ENCODE measurements at places on chromosomes 4 and X.

DNA sequence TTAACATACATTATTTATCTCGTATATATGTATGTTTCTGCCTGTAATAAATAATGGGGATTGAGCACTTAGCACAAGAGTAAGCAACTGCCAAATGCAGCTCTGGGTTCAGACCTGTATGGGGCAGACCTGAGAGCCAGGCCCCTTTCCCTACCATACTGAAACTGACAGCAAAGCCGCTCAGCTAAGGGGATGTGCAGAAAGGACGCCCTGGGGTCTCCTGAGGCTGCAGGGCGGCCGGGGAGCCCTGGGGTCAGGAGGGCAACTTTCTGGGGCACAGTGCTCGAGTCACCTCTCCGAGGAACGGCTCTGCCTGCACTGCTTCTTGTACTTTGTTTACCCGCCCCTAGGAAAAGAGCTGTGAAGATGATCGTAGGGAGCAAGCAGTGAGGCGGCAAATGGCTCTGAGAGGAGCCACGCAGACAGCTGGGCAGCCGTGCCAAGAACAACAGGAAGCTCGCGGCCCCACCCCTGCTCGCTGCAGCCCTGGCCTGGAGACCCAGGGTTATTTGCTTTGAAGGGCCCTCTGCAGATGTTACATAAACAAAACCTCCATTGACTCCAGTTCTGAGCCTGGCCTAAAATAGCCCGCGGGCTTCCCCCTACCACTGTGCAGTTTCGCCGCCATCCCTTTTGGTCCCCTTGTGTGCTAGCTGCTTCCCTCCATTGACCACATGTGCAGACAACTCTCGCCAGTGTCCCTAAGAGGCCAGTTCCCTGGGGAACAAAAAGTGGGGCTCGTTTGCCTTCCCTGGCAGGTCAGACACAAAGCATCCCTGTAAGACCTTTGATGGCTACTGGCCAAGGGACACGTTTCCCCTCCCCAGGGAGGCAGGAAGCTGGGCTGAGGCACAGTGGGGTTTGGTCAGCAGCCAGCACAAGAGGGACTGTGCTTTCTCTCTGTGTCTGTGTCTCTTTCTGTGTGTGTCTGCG, 111.3 kb upstream of the LNX1 start:
- DNase-seq = peak; percentile 54

DNA sequence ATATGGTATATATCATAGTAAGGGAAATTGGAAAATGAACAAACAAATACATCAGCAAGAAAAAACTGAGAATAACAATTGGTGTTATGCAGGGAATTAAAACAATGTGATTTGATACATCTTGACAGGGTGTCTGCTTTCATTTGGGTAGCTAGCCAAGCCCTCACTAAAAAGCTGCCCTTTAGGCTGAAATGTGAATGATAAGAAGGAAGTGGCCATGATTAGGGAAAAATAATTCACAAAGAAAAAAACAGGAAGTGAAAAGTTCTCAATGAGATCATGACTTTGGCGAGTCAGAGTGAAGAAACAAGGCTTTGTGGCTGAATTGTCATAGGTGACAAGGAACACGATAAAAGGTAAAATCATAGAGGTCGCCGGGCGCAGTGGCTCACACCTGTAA, 675.8 kb upstream of the SLIT2 start:
- DNase-seq = peak; percentile 2

GRCh38 chr4:32658019-32658418, 1937.8 kb downstream of the PCDH7 start:
- DNase-seq = no peak

DNA sequence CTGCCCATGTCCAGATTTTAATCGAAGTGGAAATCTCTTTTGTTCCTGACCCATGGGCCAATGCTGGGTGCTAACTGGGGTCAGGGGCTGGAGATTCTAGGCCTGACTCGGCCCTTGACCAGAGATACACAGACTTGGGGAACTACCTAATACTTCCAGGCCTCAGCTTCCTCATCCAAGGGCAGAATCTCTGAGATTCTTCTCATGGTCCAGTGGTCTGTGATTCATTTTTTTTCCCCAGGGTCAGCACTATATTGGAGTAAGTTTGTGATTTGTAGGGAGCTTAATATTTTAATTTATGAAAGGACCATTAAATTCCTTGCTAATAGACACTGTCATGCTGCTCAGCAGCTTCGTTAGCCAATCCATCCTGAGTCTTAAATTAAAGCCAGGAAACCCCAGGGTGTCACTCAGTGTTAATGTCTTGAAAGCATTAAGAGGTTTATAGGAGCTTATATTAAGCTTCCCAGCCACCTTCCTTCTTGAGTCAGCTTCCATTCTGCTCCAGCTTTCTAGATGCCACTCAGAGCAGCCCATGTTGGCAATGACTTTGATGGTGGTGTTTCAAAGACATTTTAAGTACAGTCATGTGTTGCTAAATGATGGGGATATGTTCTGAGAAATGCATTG, 27.0 kb upstream of the PROM1 start:
- no peak for DNase-seq

DNA sequence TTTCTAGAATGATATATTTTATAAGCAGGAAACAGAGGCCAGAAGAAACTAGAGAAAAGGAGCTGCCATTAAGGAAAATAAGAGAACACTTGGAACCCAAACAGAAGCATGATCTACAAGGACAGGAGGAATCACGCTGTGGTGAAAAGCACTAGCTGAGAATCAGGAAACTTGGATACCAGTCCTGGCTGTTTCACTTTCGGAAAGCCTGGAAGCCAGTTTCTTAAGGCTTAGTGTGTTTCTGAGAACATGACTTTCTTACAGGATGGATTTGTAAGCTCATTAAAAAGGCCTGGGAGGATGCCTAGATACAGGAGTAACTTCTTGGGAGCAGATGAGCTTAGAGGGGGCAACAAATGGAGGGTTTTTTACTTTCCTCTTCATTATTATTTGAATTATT, 36.9 kb downstream of the TLL1 start:
- DNase-seq = no peak

DNA sequence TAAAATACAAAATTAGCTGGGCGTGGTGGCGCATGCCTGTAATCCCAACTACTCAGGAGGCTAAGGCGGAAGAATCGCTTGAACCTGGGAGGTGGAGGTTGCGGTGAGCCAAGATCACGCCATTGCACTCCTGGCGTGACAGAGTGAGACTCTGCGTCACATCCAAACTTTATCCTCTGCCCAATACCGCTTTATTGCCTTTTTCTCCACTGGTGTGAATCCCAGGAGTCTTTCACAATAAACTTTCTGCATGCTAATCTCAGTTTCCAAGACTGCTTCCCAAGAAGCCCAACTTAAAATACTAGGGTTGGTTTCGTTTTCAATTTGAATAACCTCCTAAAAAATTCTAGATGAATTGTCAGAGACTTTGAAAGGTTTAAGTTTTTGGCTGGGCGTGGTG, 27.2 kb upstream of the DHX15 start:
- DNase-seq = no peak

- no peak for DNase-seq
Observed at GRCh38 chrX:68659385-68659784, 11.9 kb downstream of the STARD8 start.

DNA sequence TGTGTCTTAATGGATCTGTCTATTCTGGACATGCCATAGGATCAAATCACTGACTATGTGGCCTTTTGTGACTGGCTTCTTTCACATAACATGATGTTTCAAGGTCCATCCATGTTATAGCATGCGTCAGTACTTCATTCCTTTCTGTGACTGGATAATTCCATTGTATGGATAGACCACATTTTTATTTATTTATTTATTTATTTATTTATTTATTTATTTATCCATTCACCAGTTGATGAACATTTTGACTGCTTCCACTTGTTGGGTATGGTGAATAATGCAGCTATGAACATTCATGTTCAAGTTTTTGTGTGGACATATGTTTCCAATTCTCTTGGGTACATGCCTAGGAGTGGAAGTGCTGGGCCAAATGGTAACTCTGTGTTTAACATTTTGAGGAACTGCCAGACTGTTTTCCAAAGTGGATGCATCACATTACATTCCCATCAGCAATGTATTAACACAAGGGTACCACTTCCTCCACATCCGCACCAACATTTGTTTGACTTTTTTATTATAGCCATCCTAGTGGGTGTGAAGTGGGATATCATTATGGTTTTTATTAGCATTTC, 14.0 kb downstream of the RTL5 start:
- DNase-seq = no peak

DNA sequence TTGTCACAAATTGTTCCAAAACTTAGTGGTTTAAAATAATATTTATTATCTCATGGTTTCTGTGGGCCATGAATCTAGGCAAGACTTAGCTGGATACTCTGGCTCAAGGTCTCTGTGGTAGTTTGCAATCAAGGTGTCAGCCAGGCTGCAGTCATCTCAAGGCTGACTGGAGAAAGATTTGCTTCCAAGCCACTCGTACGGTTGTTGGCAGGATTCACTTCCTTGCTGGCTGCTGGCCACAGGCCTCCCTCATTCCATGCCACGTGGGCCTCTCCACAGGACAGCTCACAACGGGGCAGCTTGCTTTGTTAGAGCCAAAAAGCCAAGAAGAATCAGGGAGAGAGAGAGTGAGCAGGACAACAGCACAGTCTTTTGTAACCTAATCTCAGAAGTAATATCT, 101.4 kb downstream of the WWC2 start:
- no peak for DNase-seq

- DNase-seq = no peak
Observed at GRCh38 chrX:130654409-130654950, 248.5 kb downstream of the ENOX2 start.

DNA sequence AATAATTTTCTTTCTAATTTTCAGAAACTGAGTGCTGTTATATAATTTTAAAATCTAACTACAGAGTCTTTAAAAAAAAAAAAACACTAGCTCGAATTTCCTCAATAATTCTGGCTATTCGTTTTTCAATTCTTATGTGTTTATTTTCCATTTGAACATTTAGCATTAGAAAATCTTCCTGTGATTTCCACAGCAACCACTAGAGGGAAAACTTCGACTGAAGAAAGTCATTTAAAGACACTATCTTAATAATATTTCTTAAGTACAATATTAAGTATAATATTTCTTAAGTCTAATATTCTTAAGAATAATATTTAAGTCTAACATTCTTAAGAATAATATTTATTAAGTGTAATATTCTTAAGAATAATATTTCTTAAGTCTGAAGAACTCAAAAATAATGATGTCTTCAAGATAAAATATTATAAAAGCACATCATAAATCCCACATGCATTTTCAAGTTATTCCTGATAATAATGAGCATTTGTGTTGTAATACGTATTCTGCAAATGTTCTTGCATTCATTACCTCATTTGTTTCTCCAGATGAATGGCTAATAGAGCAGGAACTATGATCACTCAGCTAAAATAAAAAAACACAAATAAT, 118.4 kb upstream of the WDR17 start:
- peak; percentile 41 for DNase-seq

DNA sequence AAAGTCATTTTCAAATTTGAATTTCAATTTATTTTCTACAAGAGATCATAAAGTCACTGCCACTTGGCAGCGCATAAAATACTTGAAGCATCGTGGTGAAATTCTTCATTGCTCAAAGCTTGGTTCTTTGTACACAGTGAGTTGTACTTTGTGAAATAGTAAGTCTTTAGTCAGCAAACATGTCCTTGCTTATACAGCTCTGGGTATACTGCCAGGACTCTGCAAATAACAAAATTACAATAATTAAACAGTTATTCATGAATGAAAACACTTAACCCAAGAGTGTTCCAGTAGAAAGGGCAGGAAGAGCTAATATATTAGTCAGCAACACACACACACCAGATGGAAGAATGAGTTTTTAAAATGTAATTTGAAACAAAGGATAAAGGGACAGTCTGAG, 1300.9 kb upstream of the DIAPH2 start:
- no peak for DNase-seq

- DNase-seq = no peak
Observed at GRCh38 chr4:116400480-116400879, 684.9 kb downstream of the TRAM1L1 start.

DNA sequence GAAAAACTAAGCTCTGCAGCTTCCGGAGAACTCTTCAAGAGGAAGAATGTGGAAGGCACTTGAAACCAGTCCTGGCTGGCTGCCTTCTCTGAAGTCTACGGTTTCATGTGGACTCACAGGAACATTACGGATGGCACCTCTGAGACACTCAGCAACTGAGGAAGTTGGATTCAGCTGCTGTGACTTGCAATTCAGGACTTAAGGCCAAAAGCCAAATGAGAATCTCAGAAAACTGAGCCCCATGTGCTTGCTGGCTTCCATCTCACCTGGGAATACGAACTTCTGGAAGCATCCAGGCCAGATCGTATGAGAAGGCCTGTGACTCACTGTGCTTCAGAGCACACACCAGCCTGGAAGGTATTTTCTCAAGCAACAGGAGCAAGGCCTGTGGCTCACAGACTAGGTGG, 107.8 kb upstream of the GPC4 start:
- no peak for DNase-seq

DNA sequence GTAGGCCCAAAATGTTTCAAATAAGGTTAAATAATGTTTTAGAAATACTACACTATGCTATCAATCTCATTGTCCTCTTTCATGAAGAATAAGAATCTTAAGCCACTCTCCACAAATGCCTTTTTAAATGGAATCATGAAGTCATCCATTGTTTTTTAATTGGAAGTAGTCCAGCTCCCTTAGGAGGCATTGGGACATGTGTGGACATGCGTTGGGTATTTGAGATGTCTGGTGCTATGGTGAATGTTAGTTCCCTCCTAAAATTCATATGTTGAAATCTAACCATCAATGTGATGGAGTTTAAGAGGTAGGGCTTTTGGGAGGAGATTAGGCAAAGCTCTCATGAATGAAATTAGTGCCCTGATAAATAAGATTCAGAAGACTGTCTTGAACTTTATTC, 289.0 kb downstream of the C4orf33 start:
- no peak for DNase-seq

DNA sequence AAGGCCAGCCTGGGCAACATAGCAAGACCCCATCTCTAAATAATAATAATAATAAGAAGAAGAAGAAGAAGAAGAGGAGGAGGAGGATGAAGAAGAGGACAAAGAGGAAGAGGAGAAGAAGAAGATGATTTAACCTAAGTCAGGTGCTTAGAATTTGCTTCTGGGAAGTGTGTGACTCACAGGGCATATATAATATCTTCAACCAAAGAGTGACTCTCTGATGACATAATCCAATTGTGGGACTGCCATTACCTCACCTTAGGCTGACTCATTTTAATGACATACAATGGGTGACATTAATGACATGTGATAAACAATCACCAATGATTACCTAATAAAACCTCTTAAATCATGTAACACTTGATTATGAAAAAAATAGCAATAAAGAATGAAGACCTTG, 32.7 kb upstream of the MBTPS2 start:
- no peak for DNase-seq

DNA sequence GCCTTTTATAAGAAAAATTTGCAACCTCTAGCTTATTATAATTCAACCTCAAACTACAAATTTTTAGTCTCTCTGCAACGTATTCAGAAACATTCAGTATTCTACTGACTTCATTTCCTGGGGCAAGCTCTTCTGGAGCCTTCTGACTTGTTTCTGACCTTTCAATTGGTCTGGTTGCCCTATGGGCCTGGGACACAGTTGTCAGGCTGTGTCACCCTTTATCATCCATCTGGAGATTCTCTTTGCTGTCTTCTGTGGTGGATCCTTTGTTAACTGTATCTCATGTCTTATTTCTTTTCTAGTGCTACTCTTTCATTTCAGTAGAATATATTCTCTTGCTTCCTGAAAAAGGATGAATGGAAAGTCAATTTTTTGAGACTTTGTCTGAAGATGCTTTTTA, 55.1 kb upstream of the PGRMC2 start:
- no peak for DNase-seq

GRCh38 chr4:150827226-150827625, 187.9 kb downstream of the LRBA start:
- peak; percentile 12 for DNase-seq

- DNase-seq = no peak
Observed at GRCh38 chrX:104187931-104188330, 21.7 kb downstream of the FAM199X start.

Data from B cell (primary cell).